ENCODE measurements at places on chromosomes 4 and X.

DNA sequence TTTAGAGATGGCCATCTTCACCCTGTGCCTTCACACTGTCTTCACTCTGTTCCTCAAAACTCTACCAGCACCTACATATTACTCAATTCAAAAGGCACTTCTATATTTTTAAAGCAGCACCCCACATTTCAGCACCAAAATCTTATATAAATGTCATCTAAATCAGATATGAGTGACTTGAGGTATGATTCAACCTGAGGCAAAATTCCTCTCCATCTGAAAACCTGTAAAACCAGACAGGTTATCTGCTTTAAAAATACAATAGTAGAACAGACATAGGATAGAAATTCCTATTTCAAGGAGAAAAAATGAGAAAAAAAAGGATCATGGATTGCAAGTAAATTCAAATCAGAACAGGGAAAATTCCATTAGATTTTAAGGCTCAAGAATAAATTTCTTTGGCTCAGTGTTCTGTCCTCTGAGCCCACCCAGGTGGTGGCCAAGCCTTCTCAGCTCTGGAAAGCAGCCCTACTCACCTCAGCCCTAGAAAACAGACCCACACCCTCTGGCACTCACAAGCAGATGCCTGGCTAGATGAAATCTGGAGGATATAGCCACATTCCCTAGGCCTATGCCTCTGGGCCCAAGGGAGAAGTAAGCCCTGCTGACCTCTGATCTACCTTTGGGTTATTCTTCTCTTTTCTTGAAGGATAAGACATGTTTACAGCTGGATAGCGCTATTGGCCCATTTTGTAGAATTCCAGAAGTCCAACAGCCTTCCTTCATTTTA, 240.4 kb upstream of the ZCCHC13 start:
- no peak for DNase-seq

DNA sequence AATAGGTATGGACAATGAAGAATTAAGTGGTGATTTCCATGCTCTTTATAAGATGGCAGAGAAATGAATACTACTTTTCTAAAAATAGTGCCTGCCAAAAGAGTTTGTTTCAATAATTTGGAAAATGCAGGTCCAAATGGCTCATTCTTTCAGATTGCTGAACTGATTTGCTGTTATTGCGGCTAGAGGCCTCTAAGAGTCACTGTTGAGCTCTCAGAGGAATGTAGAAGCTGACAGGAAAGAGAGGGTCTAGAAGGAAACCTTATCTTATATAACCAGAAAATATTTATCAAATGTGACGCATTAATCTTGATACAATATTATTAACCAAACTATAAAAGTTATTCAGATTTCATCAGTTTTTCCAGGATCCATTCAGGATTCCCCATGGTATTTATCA, 65.7 kb upstream of the PAGE1 start:
- no peak for DNase-seq

DNA sequence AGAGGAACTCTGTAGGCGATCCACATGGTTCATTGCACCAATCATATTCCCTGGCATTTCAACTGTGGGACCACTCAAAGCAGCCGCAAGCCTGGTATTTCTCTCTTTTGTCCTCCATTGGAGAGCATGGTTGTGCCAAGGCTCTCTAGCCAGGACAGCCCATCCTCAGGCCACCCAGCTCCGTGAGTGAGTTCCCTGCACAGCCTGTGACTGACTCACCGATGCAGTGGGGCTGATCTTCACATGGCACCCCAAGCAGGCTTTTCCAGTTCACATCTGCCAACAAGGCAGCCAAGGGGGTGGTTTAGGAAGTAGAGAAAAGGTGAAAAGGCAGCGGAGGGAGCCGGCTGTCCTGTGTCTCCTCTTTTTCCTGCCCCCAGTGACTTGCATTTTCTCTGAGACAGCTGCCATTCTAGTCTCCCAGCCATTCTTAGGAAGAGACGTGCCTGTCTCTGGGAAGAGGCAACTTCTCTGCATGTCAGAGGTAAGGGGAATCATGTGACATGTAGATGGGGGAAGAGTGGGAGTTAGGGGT, 69.2 kb downstream of the MID1IP1 start:
- DNase-seq, result no peak

GRCh38 chrX:3518870-3519269, 172.4 kb upstream of the MXRA5 start:
- DNase-seq, result no peak

DNA sequence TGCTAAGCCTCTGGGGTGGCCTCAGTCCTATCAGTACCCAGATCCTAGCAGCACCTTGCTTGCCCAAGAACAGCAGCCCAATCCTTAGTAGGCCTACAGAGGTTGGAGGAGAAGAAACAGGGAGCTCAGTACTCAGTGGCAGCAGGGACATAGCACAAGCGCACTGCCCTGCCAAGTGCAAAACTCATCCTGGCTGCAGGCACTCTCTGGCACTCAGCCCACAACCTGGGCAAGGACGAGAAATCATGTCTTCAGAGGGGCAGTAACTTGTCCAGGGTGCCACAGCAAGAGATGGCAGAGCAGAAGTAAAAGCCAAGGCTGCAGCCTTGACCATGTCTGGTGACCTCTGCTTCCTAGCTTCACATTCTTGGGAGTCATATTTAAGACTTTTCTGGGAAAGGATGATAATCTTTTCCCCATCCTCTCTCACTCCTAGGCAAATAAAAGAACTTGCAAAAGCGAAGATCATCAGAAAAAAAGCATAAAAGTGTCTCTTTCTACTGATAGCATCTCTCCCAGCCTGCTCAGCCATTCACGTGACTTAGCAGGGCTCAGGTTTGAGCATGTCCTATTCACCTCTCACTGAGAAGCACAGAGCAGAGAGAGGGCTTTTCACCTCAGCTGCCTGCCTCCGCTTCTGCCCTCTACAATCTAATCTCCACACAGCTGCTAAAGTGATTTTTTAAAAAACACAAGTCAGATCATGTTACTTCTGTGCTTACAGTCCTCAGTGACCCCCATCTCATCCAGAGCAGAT, 37.2 kb upstream of the MAGEA4 start:
- no peak for DNase-seq

- DNase-seq, result no peak
Observed at GRCh38 chr4:140244328-140244727, 90.3 kb upstream of the MAML3 start.

- no peak for DNase-seq
Observed at GRCh38 chr4:181261279-181261678, 981.9 kb upstream of the TENM3 start.

GRCh38 chr4:36445480-36445879, 164.1 kb downstream of the DTHD1 start:
- DNase-seq, result no peak

DNA sequence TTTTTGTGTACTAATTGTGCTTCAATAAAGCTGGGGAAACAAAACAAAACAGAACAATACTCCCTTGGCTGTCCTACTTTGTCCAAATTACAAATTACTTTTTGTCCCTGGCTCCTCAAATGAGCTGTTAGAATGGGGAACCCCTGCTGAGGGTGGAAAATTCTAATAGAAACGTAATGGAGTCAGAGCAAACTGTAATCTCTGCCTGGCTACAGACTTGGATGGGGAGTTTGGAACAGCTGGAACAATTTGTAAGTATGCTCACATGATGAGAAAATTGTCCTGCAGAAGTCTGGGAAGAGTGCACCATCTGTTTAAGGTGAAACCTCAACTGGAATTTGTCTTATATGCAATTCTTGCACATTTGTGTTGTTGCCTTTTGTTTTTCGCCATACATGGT, 364.4 kb upstream of the CLNK start:
- no peak for DNase-seq

GRCh38 chrX:2756548-2756947, 4.7 kb downstream of the XG start:
- DNase-seq, result no peak

DNA sequence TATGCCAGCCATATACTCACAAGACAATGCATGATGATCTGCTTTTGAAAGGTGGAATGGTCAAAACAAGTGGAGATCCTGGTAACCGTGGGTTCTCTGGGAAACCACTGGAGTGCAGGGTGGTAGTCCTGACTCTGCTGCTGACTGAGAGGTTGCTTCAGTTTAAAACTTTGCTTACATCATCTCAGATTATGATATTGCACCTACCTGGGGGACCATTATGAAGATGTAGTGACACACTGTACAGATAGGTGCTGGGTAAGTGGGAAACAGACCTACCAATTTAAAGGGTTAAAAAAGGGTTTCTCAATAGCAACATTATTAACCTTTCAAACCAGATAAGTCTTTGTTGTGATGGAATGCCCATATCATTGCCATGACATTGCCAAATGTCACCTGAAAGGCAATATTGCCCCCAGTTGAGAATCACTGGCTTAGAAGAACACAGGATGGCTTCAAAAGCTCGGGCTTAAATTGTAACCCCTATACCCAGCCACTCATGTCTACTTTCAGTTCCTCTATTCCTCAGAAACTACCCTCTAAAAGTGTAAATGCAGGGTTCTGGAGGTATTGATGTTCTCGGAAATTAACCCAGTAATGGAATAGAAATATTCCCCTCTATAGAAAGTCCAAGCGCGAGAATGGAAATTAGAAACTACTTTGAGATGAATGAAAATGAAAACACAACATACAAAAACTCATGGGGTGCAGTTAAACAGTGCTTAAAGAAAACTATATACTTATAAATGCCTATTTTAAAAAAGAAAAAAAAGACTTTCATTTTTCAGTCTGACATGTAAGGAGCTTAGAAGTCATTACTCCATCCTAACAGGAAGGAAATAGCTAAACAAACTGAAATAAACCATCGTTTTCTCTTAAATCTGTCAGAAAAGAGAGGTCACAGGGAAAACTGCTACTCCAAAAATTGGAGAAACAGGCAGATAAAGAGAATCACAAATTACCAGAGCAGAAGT, 65.8 kb downstream of the ARHGEF6 start:
- DNase-seq, result no peak

DNA sequence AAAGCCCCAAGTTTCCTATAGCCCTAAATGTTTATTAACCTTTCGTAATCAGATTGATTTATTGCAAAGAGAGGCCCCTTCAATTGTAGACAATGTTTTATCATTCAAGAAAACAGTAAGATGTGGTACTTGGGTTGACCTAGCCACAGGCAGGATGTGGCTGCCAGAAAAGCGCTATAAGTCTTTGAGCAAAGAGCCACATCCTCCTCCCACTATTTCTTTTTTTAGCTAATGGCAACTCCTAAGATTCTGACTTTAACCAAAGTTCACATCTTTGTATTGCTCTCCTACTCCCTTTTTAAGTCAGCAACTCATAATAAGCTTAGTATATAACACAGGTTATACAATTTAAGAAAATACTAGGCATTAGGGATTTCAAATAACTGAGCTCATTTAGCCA, 70.7 kb upstream of the PPP3CA start:
- peak; percentile 62 for DNase-seq

GRCh38 chr4:151930372-151930771, 169.6 kb upstream of the GATB start:
- no peak for DNase-seq

- no peak for DNase-seq
Observed at GRCh38 chr4:129899849-129900248, 803.9 kb downstream of the C4orf33 start.

GRCh38 chr4:173434231-173434630, 35.3 kb upstream of the SCRG1 start:
- DNase-seq, result no peak

GRCh38 chrX:33333271-33333670, 121.9 kb upstream of the DMD start:
- DNase-seq, result no peak

GRCh38 chrX:134758652-134759051, 100.4 kb upstream of the PLAC1 start:
- DNase-seq, result no peak

DNA sequence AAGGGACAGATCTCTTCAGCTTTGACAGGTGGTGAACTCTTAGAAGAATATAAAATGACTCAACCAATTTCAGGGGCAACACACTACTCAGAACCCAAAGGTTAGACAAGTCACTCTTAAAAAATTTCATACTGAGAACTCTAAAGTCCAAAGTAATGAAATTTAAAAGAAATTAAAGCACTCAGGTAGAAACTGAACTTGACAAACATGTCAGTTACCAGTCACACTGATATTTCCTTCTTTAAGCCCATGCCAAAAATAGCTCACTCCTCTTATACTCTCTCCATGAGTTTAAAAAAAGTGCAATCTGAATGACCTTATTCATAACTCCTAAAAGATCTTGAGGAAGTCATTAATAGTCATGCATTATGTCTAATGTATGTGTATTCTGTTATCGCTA, 40.3 kb downstream of the AMMECR1 start:
- no peak for DNase-seq

DNA sequence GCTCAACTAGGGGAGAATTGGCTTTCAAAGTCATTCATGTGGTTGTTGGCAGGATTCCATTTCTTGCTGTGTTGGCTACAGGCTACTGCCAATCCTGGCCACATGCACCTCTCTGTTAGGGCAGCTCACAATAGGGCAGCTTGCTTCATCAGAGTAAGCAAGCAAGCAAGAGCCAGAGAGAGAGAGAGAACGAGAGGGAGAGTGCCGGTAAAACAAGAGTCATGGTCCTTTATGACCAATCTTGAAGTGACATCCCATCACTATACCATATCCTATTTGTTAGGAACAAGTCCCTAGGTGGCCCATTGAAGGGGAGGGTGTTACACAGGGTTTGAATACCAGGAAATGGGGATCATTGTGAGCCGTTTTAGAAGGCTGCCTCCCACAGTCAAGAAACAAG, 33.0 kb upstream of the TLR2 start:
- no peak for DNase-seq

DNA sequence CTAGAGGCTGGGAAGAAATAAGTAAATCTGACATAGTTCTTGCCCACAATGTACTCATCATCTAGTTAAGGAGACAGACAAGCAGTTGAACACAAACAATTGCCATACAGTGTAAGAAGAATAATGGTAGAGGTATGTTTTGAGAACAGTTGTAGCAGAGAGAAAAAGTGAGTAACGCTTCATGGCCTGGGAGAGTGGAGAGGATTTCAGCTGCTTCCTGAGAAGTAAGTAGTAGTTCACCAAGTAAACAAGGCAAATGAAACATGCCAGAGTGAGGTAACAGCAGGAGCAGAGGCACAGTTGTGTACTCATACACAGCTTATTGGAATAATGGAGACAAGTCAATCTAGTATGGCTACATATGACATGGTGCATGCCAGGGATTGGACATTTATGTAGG, 53.6 kb upstream of the RAP2C start:
- no peak for DNase-seq

DNA sequence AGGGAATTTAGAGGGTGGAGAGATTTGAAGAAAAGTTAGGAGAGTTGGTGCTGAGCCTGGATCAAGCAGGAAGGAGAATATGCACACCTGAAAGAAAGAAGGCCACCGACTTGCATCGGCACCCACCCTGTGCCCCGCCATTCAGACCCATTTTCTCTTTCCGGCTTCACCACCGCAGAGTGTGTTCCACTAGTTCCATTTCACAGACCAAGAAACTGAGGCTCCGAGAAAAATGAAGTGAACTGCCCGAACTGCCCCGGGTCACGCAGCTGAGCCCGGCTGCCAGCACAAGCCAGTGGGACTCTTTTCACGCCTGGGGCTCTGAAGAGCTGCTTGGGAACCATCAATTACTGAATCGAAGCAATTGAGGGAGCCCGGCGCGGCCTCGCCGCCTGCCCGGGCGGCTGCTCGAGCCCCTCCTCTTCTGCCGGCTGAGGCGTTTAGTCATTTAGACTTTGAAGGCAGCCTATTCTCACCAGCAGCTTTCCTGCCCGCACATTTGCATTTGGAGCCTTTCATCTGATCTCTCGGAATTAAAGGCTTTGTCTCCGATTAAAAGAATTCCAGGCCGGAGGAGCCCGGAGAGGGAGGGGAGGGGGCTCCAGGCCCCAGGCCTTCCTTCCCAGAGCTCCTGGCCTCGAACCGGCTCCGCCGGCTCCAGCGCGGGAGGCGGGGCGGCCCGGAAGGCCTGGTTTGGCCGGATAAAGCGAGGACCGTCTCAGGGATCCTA, 140.2 kb upstream of the PJA1 start:
- DNase-seq, result no peak
